CD4-positive, alpha-beta T cell treated with Interleukin-12 subunit alpha and Interleukin-12 subunit beta, for 1 hour (primary cell): ENCODE measurements at places on chromosomes 12 and 14.
A peak's percentile ranks its signal among the peaks of the same experiment; 100 is the strongest.

GRCh38 chr14:79298373-79298772 lies 912.9 kb downstream of the DIO2 start:
- no peak for DNase-seq

DNA sequence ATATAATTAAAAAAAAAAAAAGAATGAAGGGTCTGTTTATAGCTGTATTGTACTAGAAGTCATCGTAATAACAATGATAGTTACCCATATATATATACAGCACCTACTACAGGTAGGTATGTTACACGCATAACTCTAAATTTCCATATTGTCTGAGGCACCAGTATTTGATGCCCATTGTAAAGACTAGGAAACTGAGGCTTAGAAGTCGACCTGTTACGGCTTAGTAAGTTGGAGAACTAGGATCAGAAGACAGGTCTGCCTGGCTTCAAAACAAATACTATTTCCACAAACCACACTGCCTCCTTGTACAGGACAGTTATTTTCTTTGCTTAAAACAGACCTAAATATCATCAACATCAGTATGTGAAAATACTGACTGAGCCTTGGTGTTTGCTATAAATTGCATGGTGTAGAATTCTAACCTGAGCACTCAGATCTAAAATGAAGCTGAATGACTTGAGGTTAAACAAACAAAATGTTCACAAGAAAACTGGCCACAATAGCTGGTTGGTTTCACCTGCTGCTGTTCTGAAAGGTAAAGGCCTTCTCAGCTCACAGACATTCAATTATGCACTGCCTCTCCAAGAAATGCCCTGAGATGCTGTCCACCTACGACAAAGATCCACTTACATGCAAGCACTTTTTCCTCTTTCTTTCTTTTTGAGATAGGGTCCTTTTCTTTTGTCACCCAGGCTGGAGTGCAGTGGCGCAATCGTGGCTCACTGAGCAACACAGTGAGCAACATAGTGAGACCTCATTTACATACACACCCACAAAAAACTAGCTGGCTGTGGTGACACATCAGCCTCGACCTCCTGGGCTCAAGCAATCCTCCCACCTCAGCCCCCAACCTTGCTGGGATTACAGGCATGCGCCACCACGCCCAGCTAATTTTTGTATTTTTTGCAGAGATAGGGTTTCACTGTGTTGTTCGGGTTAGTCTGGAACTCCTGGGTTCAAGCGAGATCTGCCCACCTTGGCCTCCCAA lies 35.7 kb downstream of the SSH1 start:
- DNase-seq = no peak

DNA sequence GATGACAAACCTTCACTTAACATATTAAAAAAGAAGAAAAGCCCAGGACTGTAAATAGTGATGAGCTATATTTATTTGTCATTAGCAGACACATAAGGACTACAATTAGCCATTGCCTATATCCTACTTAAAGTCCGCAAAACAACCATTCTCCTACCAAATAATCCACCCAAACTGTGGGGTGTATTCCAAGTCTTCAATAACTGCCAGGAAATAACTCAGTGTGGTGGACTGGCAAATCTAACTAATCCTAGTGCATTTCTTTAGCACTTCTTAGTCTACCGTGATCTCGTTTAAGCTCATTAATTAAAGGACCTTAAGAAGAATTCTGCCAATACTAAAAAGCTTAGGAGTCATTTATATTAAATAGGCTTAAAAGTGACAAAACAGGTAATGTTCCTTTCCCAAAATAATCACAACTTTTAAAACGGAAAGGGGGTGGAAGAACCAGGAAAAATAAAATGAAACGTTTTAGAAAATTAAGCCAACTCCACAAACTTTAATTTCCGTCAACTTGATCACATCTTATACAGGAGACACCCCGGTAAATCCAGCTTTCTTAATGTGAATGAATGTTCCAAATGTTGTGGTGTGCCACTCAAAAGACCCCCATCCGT lies 1.8 kb downstream of the NOVA1 start:
- DNase-seq = no peak

- DNase-seq = no peak
These were observed 89.5 kb downstream of the PTPRO start for GRCh38 chr12:15411842-15412241.

DNA sequence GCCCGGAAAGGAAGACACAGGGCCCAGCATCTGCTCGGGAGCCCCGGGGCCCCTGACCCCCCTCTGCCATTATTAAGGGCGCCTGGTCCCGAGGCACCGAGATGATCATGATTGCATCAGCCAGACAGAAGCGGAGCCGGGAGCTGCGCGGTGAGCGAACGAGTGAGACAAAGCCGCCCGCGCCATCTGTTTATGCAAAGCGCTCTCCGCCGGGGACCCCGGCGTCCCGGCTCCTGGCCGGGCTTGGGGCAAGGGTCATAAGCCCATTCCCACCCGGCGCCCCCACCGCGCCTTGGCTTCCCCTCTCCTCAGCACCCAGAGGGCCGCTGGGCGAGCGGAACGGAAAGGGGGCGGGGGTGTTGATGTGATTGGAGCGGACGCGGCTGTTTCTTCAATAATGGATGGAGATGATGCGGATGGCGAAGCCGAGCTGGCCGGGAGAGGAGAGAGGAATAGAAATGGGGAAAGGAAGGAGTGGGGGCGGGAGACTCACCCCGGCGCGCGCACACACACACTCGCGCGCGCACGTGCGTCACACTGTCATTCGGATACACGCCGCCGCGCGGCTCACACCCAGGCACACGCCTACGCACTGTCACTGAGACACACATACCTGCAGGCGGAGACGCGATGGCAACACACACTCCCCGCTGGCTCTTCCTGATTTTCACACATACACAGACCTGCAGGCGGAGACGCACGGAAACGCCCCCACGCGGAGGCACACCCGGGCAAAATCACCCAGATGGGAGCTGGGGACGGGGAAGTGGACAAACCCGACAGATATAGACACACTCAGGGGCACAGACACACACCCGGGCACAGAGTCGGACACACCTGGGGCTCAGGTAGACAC lies 10.7 kb downstream of the STAC3 start:
- DNase-seq = peak; percentile 77

- no peak for DNase-seq
These were observed 167.4 kb downstream of the KIF26A start for GRCh38 chr14:104305511-104306449.

GRCh38 chr12:99257672-99258071 lies 389.9 kb upstream of the GARIN6 start:
- DNase-seq = no peak

- no peak for DNase-seq
These were observed 12.8 kb downstream of the SERPINA1 start for GRCh38 chr14:94375552-94376107.
